Stimulated activated CD4-positive, alpha-beta T cell treated with anti-CD3 and anti-CD28 coated beads, Interleukin-4, amount 100 ng/mL, for 1 hour (primary cell): ENCODE measurements at places on chromosomes 12 and 14.

- DNase-seq = no peak
Observed at GRCh38 chr12:13505224-13505623, 308.7 kb downstream of the EMP1 start.

DNA sequence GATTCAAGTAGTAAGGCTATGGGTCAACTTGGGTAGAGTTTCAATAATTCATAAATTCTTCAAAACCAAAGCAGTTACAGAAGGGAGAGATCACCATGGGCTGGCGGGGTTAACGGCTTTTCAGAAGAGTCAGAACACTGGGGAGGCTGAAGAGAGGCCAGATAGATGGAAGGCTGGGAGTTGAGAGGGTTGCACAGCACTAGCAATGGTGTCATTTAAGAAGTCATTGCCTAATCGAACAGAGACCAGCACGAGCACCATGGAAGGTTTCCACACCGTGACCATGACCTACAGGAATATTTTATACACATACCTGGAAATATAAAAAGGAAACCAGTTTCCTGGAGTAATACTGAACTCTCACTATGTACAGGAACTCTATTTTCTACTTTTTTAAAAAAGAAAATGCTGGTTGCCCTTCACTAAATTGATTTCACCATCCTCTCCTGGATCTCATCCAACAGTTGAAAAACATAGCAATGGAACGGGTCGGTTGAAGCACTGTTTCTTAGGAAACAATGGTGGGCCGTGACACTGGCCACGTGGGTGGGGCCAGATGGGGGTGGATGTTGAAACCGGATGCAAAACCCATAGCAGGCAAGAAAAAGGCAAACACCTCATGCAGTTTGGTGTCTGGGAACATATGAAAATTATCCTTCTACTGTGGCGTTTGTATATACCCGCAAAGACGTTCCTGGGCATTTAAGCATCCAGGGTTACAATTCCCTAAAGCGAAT is 38.0 kb upstream of the RIN3 start:
- DNase-seq = no peak

- DNase-seq = no peak
Observed at GRCh38 chr14:37544407-37544806, 50.6 kb downstream of the FOXA1 start.

- DNase-seq = no peak
Observed at GRCh38 chr14:42214981-42215491, 608.4 kb downstream of the LRFN5 start.
